ENCODE measurements at places on chromosomes 4 and X.

DNA sequence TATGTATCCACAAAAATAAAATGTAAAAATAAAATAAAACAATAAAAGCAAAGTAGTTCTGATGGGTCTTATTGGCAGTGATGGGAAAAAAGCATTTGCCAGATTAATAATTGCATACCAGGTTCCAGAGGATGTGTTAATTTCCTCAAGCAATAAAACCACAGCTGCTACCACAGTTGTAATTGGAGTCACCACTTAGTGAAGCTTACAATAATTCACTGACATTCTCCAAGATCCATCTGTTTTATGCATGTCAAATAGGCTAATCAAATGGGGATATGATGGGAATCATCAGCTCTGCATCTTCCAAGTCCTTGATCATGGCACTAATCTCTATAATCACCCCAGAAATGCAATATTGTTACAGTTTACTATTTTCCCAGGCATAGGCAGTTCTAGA is 123.5 kb upstream of the EMCN start:
- no peak for DNase-seq

DNA sequence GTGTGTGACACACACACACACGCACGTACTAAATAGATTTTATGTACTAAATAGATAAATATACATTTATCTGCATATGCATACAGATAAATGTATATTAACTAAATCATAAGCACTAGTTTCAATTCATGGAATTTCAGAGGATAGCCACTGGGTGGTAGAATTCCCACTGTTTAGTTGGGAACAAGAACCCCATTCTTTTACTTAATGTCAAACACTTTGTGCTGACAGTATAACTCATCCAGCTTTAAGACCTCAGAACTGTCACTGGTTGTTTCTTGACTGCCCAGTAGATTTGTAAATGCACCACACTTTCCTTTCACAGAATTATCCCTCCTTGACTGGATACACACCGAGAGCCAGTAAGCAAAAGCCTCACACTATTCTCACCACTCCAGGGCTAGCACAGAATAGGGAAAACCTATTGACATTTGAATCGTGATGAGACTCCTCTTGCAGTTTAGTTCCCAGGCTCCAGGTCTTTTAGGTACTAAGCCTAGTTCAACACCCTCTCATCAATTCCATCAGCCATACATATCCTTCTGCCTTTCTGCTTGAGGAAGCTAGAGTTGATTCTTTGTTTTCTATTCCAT is 32.4 kb downstream of the PPARGC1A start:
- no peak for DNase-seq

GRCh38 chrX:19698122-19698521 is 182.8 kb upstream of the MAP3K15 start:
- no peak for DNase-seq

DNA sequence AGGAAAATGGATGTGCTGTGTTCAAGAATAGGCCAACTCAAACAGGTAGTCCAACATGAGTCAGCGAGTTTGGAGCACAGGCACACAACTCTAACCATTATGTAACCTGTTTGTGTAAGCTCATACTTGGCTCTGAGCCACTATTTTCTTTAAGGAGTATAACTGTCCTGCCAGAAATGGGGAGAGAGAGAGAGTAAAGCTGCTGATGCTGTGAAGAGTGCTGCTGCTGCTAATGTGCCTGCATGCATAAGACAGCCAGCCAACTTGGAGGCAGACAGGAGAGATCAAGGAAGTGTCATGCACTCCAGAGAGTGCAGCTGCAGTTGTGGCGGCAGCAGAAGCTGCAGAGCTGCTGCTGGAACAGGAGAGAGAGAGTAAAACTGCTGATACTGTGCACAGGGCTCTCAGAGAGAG is 11.7 kb upstream of the STATH start:
- DNase-seq = no peak

DNA sequence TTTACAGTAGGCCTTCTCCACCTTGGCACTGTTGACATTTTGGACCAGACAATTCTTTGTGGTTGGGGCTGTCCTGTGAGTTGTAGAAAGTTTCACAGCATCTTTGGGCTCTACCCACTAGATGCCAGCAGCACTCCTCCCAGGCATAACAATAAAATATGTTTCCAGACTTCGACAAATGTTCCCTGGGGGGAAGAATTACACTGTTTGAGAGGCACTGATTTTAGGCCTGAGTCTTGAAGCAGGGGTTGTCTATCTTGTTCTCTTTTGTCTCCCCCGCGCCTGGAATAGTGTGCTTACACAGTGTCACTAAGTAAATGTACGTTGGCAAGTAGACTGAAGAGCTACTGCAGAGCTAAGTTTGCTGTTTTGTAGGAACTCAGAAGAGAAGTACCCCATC is 254.4 kb upstream of the BOD1L1 start:
- no peak for DNase-seq

DNA sequence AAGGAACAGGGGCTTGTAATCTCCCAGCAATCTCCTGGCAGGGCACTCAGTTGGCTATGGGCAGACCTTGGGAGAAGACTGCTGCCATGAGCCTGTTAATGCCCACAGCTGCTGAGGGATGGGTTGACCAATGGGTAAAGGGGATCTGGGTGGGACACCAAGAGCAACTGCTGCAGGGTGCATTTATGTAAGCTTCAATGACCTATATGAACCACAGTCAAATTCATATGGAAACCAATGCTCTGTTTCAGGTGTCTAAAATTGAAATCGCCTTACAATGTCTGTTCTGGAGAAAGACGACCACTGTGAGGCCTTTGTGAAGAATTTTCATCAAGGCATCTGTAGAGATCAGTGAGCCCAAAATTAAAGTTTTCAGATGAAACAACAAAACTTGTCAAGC is 6.1 kb downstream of the EPGN start:
- no peak for DNase-seq

- DNase-seq = no peak
Observed at GRCh38 chr4:185254434-185254833, 45.0 kb downstream of the SNX25 start.

DNA sequence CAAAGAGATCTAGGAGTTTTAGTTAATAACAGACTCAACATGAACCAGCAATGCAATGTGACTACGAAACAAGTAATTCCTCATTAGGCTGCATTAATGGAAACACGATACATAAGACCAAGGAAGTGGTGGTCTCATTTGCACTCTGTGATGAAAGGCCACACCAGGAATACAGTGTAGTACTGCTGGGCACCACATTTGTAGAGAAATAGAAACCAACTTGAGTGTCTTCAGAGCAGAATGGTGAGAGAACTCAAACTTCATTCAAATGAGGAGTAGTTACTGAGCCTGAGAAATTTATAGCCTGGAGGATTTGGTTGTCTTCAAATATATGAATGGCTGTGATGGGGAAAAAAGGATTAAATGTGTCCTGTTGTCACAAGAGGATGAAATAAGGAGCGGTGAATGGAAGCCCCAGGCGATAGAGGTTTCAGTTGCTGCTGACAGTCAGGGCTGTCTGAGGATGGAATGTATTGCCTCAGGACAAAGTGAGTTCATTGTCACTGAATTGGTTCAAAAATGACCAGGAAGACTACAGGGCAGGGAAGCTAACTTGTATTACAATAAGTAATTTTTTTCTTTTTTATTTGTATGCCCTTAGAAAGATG is 50.9 kb downstream of the NFKB1 start:
- no peak for DNase-seq

DNA sequence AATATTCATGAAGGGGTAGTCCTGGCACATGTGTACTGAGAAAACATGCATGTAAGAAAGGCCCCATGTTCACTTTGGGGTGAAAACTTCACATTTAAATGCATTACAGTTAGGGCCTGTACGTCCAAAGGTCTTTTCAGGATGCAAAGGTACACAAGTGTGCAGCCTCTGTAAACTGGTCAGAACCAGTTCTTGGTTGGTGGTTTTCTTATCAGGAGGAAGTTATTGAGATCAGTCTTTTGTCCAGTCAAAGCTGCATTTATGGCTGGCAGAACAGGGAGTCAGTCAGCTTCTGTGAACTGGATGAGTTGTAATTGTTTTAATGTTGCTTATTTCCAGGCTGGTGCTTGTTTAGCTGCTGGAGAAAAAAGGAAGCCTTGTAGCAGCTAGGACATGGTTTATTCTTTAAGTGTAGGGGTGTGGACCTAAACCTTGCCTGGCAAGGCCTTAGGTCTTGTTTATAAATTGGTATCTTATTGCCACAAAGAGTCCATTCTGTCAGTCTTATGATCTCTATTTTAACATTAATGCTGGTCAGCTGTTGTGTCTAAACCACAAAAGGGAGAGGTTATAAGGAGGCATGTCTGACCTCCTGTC is 1906.6 kb upstream of the TENM3 start:
- no peak for DNase-seq

- DNase-seq = peak; percentile 22
Observed at GRCh38 chr4:108080747-108081146, 88.0 kb downstream of the LEF1 start.

DNA sequence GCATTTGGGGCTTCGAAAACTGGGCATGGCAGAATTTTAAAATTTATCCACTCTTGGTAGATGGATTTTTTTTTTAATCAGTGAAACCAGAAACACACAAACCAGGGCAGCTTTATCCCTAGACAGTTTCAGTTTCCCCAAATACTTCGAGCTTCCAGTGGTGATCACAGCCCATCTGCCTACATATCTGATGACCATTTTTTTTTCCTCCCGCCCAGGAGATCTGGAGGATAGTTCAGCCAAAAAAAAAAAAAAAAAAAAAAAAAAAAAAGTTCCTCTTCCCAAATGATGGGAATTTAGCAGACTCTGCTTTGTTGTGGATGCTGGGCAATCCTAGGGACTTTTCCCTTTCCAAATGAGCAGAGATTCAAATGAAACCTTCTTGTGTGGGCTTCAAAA is 1.0 kb upstream of the TBC1D9 start:
- no peak for DNase-seq

GRCh38 chr4:105058177-105058812 is 88.4 kb upstream of the TET2 start:
- DNase-seq = no peak

DNA sequence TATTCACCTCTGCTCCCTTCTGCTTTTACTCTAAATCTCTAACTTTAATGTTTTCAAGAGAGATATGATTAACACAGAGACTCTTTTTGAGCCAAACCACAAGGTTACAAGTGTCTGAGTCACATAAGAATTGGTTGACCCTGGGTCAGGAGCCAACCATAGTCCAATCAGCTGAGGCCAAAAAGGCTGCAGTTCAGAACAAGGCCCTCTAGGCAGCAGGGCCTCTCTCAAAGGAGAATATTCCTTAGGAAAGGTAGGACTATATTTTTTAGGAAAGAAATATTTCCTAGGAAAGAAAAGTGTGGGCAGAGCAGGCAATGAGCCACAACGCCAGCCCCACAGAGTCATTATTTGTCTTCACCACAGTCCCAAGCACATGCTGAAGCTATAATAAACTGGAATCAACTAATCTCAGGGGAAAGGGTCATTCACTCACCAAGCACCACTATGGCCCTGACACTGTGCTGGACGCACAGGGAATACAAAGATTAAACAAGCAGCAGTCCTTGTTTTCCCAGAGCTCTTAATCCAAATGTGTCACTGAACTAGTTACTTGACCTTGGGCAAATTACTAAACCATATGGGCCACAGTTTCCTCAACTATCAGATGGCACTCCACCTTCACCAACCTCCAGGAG is 2.2 kb downstream of the ATP8A1 start:
- no peak for DNase-seq

DNA sequence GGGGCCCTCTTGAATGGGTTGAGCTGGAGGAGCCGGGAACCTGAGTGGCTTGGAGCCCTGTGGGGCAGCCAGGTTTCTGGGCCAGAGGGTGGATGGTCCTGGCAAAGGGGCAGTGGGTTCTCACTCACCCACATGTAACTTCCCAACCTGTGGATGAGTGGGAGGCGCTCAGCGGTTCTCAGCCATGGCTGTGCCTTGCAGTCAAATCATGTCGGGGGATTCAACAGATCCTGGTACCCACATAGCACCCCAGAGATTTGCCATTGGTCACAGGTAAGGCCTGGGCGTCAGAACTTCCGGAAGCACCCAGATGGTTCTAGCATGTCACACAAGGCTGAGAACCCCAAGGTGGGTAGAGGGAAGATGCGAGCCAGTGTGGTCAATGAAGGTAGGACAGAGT is 21.9 kb upstream of the CLCN4 start:
- DNase-seq = no peak

DNA sequence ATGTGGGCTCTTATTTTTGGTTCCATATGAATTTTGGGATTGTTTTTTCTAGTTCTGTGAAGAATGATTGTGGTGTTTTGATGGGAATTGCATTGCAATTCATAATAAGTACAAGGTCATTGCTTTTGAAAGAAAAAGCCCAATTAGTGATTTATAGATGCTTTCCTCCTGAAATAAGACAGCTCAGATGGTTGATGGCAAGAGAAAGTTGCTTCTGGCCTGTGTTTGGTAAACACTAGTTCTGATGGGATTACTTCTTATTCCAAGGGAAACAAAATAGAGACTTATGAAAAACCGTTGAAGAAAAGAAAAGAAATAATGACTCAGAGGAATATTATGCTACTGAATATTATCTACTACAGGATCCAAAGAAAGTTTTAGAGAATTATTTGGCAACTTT is 144.9 kb downstream of the SPANXA1 start:
- no peak for DNase-seq

- DNase-seq = no peak
Observed at GRCh38 chrX:6004529-6004928, 224.1 kb downstream of the NLGN4X start.

- DNase-seq = peak; percentile 17
Observed at GRCh38 chr4:8117278-8117682, 41.3 kb downstream of the ABLIM2 start.

GRCh38 chrX:17380221-17380620 is 5.2 kb downstream of the NHS start:
- no peak for DNase-seq

DNA sequence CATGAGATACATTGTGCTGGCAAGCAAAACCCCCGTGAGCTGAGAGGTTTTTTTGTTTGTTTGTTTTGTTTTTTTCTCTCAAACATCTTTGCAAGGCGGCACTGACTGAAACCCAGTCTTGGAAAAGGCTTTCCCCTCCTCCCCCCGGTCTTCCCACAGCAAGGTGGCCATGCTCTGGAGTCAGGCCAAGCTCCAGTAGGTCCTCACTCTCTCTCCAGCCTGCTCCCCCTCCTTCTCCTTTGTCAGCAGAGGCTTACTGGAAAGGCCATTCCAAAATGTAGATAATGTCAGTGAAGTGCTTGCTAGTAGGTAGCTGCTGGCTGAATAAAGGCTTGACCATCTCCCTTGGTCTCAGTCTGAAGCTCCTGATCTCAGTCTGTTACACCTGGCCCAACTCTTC is 32.6 kb downstream of the FRMPD3 start:
- no peak for DNase-seq

- no peak for DNase-seq
Observed at GRCh38 chr4:82591592-82591991, 29.8 kb upstream of the TMEM150C start.

DNA sequence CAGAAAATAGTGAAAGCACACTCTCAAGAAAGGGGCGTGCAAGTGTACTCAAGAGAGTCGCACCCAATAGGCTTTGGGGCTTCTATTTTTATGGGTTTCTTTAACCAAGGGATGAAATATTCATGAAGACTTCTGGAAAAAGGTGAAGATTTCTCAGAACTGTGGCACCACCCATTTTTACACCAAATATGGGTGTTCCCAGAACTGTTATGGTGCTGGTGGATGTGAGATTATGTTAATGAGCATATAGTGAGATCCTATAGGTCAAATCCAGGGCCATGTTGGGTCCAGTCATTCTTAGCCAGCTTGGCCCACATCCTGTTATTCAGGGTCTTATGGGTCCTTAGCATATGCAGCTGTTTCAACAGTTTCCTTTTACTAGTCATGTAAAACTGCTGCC is 61.0 kb upstream of the SMIM10 start:
- DNase-seq = no peak
